Smooth muscle cell of the umbilical artery (primary cell): ENCODE measurements at places on chromosomes 6 and 20. TPM values are rescaled to one million over a fixed set of nuclear protein-coding genes. Genes with fewer than 3 reads are reported as not detected.

Gene KHDC1L
- not detected in 2 replicates for total RNA-seq

Gene IL17F
- total RNA-seq, result not detected in 2 replicates

Gene SLC22A1
- 0.89 and 1.4 TPM in 2 replicates for total RNA-seq

Gene TMEM74B
- 0.14 TPM in 1 of 2 replicates, not detected in the other for total RNA-seq

Gene GTSF1L
- total RNA-seq, result not detected in 2 replicates

Gene FOXC1
- total RNA-seq, result 0.30 and 2.0 TPM in 2 replicates

Gene HLA-F
- total RNA-seq, result 4.4 and 8.0 TPM in 2 replicates

Gene ZNF334
- 2.7 and 2.8 TPM in 2 replicates for total RNA-seq

Gene C6orf52
- 0.30 TPM in 1 of 2 replicates, not detected in the other for total RNA-seq

Gene C6orf141
- 0.59 and 0.69 TPM in 2 replicates for total RNA-seq

Gene STMN3
- 2.7 and 6.7 TPM in 2 replicates for total RNA-seq

Gene CCM2L
- total RNA-seq, result not detected in 2 replicates

Gene DEFB132
- total RNA-seq, result not detected in 2 replicates

Gene ARHGAP40
- total RNA-seq, result not detected in 2 replicates

Gene TPD52L1
- total RNA-seq, result 30.3 and 64.7 TPM in 2 replicates

Gene CHMP4B
- total RNA-seq, result 37.4 and 42.7 TPM in 2 replicates

Gene RBM24
- 8.0 and 16.2 TPM in 2 replicates for total RNA-seq

Gene SALL4
- total RNA-seq, result 0.59 and 2.0 TPM in 2 replicates

Gene TSBP1
- total RNA-seq, result not detected in 2 replicates
